ENCODE measurements at places on chromosomes 16 and 17. TPM values are rescaled to one million over a fixed set of nuclear protein-coding genes. Genes with fewer than 3 reads are reported as not detected.

Gene EMP2
- 56.7 TPM for total RNA-seq

Gene MMP15
- total RNA-seq, result 1.9 TPM

Gene OR4D1
- total RNA-seq, result not detected

Gene TSNAXIP1
- 1.6 TPM for total RNA-seq

Gene RILP
- 9.8 TPM for total RNA-seq

Gene CDC42EP4
- 24.1 TPM for total RNA-seq

Gene CHST6
- total RNA-seq, result 1.9 TPM

Gene TBC1D3B
- 1.4 TPM for total RNA-seq

DNA sequence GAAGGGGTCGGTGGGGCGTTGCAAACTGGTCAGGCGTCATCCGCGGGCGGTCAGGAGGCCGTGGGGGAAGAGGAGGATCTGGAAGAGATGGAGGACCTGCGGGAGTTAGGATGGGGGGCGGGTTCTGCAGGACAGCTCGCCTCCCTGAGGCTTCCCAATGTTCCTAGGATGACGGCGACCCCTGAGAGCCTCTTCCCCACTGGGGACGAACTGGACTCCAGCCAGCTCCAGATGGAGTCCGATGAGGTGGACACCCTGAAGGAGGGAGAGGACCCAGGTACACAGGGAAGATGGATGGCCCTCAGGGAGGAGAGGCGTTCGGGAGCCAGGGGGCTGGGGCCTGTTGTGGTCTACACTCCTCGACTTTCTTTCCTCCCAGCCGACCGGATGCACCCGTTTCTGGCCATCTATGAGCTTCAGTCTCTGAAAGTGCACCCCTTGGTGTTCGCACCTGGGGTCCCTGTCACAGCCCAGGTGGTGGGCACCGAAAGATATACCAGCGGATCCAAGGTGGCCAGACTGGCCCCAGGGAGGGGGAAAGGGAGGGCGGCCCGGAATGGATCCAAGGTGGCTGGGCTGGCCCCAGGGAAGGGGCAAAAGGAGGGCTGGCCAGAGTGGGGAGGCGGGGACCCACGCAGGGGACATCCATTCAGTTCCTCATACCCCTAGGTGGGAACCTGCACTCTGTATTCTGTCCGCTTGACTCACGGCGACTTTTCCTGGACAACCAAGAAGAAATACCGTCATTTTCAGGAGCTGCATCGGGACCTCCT is 839 bp downstream of the PLD2 start:
- no peak for DNase-seq

DNA sequence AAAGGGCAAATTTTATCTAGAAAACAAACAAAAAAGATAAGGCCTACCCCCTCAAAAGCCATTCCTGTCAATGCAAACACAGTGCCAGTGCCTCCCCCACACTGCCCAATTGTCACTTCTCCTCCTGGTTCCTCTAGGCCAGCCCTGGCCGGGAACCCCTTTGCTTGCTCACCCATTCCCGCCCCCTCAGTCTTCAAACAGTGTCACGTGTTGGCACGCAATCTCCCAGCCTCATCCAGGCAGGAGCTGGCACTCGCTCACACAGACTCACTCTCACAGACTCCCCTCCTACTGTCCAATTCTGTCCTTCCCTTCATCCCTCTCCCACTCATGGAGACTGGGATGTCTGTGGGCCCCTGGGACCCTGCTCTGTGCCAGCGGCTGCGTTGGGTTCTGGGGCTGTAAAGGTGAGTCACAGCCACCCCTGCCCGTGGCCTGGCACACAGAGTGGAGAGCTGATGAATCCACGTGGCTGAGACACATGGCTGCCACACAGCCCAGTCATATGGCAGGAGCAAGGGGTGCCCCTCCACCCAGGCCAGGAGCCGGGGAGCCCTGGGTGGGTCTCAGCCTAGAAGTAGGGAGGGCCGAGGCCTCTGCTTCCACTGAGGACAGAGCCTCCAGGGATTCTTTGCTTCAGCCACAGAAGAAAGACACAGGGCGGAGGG is 54.8 kb downstream of the VAC14 start:
- peak; percentile 86 for DNase-seq

GRCh38 chr17:75115555-75115954 is 5.8 kb downstream of the ARMC7 start:
- no peak for DNase-seq

- peak; percentile 84 for DNase-seq
Observed at GRCh38 chr17:76371656-76372628, 12.5 kb upstream of the SPHK1 start.

GRCh38 chr17:29591146-29591736 is 1.7 kb upstream of the ANKRD13B start:
- no peak for DNase-seq

DNA sequence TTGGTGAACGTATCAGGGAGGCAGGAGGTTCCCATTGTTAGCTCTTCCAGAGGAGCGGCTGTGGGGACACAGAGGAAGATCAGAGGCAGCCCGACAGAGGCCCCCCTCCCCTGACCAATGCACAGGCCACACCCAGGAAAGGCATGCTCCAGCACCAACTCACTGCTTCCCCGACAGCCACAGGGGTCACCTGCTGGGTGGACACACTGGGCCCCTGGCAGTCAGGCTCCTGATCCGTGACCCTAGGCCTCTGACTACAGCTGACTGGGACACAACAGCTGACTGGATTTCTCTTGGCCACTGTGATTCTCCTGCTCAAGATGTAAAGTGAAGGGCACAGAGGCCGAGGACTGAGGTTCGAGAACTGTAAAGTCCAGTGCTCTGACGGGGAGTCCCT is 63.5 kb downstream of the IL21R start:
- peak; percentile 57 for DNase-seq

DNA sequence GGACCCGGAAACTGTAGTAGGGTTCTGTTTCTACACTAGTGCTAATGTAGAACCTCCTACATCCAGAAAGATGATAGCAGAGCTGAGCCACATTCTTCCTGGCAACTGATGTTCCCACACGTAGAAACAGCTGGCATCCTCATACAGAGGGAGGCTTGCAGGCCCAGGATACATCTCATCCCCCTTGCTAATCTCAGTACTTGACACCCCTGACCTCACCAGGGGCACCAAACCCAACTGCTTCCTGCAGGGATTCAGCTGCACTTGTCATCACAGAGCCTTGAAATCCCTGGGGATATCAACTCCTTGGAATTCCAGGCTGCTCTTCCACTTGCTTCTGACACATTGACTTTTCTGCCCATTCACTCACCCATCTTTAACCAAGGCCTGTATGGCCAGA is 75.2 kb upstream of the HSBP1 start:
- DNase-seq, result peak; percentile 56

DNA sequence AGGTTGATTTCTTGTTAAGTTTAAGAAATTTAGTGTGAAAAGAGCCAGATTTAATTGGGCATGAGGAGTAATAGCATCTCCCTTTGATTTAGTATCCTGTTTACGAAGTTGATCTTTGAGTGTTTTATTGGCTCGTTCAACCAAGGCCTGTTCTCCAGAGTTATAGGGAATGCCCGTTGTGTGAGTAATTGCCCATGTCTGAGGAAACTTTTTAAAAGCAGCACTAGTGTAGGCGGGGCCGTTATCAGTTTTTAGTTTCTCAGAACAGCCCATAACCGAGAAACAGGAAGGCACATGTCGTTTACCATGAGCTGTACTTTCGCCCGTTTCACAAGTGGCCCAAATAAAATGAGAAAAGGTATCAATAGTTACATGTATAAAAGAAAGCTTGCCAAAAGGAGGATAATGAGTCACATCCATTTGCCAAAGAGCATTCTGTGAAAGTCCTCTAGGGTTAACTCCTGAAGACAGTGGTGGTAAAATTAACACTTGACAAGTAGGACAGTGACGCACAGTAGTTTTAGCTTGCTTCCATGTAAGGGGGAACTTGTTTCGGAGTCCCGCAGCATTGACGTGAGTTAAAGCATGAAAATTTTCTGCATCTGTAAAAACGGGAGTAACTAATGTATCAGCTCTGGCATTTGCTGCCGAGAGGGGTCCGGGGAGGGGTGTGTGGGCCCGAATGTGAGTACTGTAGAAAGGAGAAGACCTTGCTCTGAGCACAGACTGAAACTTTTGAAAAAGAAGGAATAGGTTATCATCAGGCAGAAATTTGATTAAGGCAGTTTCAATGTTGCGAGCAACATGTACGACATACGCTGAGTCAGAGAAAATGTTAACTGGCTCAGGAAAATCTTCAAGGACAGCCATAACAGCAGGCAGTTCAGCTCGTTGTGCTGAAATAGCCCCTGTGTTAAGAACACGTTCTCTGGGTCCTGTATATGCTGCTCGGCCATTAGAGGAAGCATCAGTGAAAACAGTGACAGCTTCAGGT is 18.5 kb upstream of the KCTD5 start:
- DNase-seq, result peak; percentile 67
